Activated naive CD4-positive, alpha-beta T cell treated with anti-CD3 and anti-CD28 coated beads, Interleukin-2, amount 50 U/mL, for 72 hours (primary cell): ENCODE measurements at places on chromosomes 3 and 15. TPM values are rescaled to one million over a fixed set of nuclear protein-coding genes. Genes with fewer than 3 reads are reported as not detected.

Gene SEC61A1
- total RNA-seq = 127 TPM

Gene GRIP2
- total RNA-seq = not detected

Gene LDHAL6B
- not detected for total RNA-seq

Gene EFCC1
- not detected for total RNA-seq

Gene ARID3B
- total RNA-seq = 37.7 TPM

Gene KBTBD13
- not detected for total RNA-seq

Gene MAP6D1
- 1.4 TPM for total RNA-seq

Gene STAB1
- not detected for total RNA-seq

Gene TSEN2
- 6.6 TPM for total RNA-seq

Gene LRRIQ4
- total RNA-seq = 0.32 TPM

Gene SLC22A14
- total RNA-seq = not detected

Gene NTRK3
- 4.0 TPM for total RNA-seq

Gene TMEM207
- total RNA-seq = not detected

Gene PDZRN3
- total RNA-seq = not detected

Gene ITPKA
- total RNA-seq = 7.1 TPM

Gene SYNPR
- total RNA-seq = not detected

Gene CNTN4
- not detected for total RNA-seq

Gene REC114
- total RNA-seq = not detected

Gene GABRG3
- total RNA-seq = not detected

Gene GP9
- total RNA-seq = not detected

Gene ACAN
- not detected for total RNA-seq

Gene MSL2
- 78.2 TPM for total RNA-seq

Gene CCR9
- total RNA-seq = not detected

Gene TWF2
- total RNA-seq = 139 TPM

Gene GPR149
- total RNA-seq = not detected

Gene TMC3
- not detected for total RNA-seq

Gene TGM5
- not detected for total RNA-seq

Gene DAPK2
- total RNA-seq = 1.0 TPM

Gene ARL6IP5
- 108 TPM for total RNA-seq

Gene TICRR
- 22.8 TPM for total RNA-seq

Gene SPSB4
- not detected for total RNA-seq

Gene FBXO40
- not detected for total RNA-seq

Gene SLC28A2
- not detected for total RNA-seq

Gene PTPRG
- 0.11 TPM for total RNA-seq

Gene XYLB
- total RNA-seq = 9.8 TPM

Gene TIPARP
- total RNA-seq = 27.0 TPM

Gene LRRN1
- total RNA-seq = 0.45 TPM

Gene GPR27
- 0.74 TPM for total RNA-seq

Gene GHSR
- not detected for total RNA-seq

Gene SPINK8
- not detected for total RNA-seq

Gene SEMA6D
- total RNA-seq = not detected

Gene SHISA5
- 64.0 TPM for total RNA-seq

Gene GOLGA8O
- 1.5 TPM for total RNA-seq

Gene NUP210
- 116 TPM for total RNA-seq

Gene CCDC80
- total RNA-seq = 0.47 TPM

Gene CDHR4
- 0.32 TPM for total RNA-seq

Gene HTR3E
- total RNA-seq = not detected

Gene PLIN1
- total RNA-seq = 0.43 TPM

Gene ZNF662
- total RNA-seq = not detected

Gene TIMP4
- total RNA-seq = not detected

Gene CMTM7
- 59.9 TPM for total RNA-seq

Gene UTS2B
- not detected for total RNA-seq
